Amniotic stem cell (primary cell): ENCODE measurements at places on chromosomes 1 and 21.

- no peak for DNase-seq
Measured at GRCh38 chr1:116923421-116923820, 13.7 kb downstream of the PTGFRN start.

GRCh38 chr1:24919791-24920532 lies 10.1 kb downstream of the RUNX3 start:
- DNase-seq: no peak

DNA sequence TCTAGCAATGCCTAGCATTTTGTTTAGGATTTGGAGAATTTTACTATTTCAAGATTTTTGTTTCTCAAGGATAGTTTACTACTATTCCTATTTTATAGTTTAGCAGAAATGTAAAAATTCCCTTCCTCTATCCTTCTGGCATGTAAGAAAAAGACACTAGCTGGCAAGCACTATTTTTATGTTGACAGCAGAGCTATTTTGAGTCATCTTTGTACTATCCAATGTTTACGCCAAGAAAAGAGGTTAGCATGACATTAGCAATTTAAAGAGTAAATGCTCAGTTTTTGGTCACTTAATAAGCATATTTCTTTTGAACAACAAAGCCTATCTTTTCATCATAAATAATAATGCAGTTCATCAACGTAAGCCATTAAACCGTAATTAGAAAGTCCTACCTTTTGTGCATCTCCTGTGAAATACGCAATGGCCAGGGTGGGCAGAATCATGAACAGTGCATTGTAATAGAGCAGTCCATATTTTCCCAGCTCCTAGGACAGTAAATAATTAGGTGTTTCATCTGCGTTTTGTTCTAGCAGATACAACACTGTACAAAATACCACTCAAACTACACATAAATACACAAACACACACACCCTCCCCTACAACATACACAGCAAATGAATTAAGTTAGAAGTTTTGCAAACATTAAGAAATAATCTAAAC lies 12.0 kb downstream of the SLC35D1 start:
- DNase-seq: no peak

DNA sequence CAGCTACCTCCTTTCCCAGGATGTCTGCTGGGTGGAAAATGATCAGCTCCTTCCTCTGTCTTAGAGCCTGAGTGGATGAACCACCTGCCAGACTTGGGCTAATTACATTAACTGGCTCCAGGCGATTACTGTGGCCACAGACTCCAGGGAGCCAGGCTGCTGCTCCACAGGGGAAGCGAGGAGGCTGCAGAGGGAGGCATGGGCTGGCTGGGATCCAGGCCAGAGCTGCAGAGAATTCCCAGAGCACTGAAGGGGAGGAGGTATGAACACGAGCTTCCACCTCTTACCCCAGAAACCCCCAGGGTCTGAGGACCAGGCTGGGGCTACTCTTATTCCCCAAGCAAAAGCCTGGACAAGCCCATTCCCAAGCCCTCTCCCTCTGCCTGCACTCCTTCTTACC lies 136.0 kb upstream of the KLHDC7A start:
- no peak for DNase-seq

- no peak for DNase-seq
Measured at GRCh38 chr1:149997585-149998262, 12.8 kb downstream of the OTUD7B start.

DNA sequence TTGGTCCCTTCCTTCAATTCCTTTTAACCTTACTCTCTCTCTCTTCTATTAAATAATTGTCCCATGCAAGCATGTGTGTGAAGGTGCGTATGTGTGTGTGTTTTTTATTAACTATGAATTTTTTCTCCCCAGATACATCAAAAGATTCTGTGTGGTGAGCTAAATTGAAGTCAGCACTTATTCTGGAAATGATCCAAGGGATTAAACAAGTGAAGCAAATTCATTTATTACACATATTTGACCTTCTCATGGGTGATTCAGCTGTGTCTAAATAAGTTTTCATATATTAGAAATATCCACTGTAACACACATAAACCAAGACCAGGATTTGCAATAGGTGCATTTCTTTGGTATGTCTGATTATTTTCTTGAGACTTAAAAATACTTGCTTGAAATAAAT lies 24.3 kb downstream of the CHODL start:
- no peak for DNase-seq

DNA sequence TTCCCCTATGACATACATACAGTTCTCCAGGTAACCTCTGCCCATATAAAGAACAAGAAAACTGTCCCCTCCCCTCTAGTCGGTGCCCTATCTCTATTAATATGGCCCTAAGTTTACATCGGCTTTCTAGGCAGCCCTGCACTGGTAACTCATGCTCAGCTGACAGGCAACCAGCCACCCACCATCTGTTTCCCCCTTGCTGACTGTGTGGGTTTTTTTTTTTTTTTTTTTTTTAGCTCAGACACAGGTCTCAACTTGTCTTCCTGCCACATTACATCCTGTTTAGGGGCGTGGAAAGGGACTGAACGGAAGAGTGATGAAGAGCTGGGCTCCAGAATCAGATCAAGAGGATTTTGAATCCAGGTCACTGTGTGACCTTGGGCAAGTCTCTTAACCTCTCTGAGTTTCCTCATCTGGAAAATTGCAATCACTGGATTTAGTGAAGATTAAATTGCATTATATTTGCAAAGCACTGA lies 14.0 kb downstream of the LAPTM5 start:
- no peak for DNase-seq

GRCh38 chr1:202592146-202592545 lies 118.1 kb downstream of the SYT2 start:
- DNase-seq: no peak

DNA sequence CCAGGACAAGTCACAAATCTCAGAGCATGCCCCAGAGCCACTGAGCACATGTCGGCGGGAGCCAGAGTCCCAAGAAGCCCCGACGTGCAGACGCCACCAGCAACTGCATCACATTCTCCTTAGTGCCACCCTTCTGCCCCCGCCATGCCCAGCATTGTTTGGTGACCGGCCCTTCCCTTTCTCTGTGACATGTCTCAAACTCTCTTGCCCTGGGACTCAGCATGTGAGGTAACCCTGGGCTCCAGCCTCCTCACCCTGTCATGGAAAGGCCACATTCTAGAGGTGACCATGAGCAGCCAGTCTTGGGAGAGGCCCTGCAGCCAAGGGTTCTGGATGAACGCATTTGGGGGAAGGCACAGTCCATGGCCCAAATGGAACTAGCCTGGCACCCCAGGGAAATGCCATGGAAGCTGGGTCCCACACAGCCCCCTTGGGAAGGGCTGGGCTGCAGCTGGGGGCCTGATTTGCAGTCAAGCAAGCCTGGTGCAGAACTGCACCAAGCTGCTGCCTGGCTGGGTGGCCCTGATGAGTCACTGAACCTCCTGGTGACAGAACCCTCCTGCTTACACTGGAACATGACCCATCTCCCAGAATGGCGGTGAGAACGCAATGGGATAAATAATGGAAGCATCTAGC lies 94.4 kb downstream of the ITPKB start:
- DNase-seq: no peak

DNA sequence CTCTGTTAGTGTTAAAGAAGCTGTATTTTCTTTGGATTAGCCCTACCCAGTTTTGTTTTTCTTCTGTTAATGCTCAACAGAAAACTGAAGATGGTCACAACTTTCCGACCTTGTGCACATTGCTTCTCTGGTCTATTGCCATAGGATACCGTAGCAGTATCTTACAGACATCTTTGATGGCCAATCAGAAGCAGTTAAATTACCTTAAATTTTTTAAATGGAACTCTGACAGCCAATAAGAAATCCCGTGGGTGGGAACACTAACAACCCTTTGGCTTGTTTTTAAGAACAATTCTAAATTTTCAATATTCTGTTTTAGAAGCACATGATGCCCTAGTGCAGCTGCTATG lies 17.2 kb downstream of the NFYC start:
- peak; percentile 61 for DNase-seq

GRCh38 chr1:212587016-212587887 lies 21.3 kb upstream of the ATF3 start:
- no peak for DNase-seq

- no peak for DNase-seq
Measured at GRCh38 chr1:68429233-68429808, 20.4 kb downstream of the RPE65 start.

DNA sequence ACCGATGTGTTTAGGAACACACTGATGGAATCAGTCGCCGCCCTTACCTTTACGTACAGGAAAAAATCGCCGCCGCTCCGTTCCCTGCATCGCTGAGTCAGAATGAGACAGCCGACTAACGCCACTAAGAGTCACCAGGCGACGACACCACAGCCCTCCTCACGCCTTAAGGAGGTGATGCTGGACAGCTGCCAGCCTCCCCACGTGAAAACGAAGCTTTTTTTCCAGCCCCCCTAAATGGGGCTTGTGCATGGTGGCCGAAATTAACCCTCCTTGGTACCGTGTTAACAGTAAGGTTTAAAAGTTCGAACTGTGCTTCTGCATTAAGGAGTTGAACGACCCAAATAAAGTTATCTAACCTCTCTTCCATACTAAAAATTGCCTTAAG lies 511 bp downstream of the DNTTIP2 start:
- DNase-seq: peak; percentile 5

GRCh38 chr1:218866507-218866906 lies 307.2 kb upstream of the LYPLAL1 start:
- no peak for DNase-seq

DNA sequence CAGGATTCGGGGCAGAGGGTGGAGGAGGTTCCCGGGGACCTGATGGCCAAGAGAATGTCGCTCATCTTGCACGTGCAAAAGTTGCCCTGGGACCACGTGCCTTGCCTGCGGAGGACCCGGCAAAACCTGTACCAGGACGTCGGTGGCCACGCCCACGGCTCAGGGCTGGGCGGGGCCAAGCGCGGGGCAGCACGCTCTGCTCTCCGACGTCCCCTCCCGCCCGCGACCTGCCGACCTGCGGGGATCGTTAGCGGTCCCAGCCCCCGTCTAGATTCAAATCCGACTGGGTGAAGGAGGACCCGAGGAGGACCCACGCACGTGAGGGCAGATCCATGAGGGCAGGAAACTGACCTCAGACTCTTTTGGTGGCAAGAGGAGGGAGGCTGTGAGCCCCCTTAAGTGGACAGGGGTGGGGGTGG lies at the start of gene C1orf167:
TSS of gene C1orf167 (plus strand) at position 206 of the 419 bp plus-strand sequence. CDS start 2,208 bp downstream, outside the sequence.
- no peak for DNase-seq

DNA sequence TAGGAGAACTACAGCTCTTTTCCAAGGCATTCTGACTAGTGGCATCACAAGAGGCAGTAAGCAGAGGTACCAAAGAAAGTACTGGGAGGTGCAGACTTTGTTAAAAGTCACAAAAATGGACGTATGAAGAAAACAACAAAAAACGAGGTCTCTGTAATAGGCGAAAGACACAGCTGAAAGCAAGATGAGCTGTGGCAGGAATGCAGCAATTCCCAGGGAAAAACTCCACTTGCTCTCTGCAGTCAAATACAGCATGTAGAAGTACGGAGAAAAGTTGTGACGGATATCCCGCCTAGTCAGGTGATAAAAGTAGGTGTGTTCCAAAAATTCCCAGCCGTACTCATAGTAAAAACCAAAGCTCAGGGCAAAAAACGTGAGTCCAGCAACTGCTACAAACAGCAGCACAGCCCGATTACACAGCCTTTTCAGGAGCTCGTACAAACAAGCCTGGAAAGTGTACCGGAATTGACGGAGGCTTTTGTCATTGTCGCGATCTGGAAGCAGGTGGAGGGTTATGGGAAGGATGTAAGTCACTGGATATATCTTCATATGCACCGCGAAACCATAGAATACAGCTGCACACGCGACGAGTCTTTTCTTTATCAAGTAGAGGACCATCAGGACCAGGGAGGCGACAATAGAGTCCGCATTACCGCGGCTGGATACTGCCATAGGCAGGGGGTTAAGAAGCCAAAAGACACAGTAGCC lies 979 bp downstream of the PIGM start:
- DNase-seq: no peak

- DNase-seq: no peak
Measured at GRCh38 chr1:193311226-193311948, 125.0 kb upstream of the B3GALT2 start.

DNA sequence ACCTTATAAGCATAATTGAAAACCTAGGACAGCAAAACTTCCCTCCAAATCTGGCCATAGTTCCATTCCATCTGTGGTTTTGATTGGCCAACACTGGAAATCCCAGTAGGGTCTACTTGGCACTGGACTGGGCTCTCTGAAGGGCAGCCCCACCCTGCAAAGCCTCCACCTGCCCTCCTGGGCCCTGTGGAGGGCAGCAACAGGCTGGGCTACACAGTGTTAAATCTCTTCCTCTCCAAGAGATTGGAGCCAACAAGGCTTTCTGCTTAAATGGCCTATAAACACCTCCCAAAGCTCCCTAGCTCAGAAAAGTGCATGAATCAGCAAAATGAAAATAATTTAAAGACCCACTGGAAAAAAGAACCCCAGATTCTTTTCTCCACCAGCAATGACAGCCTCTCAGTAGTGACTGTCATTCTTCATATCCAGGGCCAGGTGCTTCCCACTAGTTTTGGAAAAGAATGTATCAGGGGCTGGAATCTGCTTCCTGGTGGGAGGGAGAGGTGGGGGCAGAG lies 58.5 kb downstream of the BEND5 start:
- DNase-seq: no peak

DNA sequence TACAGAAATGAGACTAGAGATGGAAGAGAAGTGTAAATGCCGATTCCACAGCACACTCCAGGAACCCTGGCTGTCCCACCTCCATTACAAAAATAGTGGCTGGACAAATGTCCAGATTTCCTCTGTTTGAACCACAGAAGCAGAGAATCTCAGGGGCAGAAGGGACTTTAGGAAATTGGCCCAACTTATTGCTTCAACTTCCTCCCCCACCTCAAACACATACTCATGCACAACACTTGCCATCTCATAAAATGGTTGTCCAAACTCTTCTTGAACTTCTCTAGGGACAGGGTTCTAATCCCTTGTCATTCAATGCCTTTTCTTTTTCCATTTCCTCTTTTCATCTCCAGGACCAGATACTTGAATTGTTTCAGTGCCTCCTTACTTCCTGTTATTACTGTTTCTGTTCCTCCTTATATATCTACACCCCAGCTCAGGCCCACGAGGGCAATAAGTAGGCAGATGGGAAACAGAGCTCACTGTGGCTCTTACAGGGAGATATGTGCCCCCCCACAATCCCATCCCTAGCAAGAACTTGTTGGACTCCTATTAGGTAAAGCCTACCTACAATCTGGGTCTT lies 8.5 kb upstream of the B4GALT3 start:
- no peak for DNase-seq

DNA sequence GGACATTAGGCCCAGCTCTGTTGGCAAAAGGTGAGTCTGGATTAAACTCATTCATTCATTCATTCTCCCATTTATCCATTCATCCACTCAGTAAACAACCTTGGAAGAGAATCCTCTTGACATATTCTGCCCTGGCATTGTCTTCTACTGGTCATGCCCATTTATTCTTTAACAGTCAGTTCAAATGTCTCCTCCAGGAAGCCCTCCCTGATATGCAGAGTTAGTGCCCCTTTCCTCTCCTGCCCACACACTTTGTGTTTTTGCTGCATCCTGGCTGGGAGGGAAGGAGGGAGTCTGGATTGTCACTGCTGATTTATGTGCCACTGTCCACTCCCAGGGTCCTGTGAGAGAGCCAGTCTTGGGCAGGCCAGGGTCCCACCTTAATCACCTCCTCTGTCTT lies 600.3 kb downstream of the MATN1 start:
- no peak for DNase-seq
